ENCODE measurements at places on chromosomes 6 and 20. TPM values are rescaled to one million over a fixed set of nuclear protein-coding genes. Genes with fewer than 3 reads are reported as not detected.
A peak's percentile ranks its signal among the peaks of the same experiment; 100 is the strongest.

Gene BTNL2
- total RNA-seq: not detected

Gene HLA-DQB2
- total RNA-seq: not detected

Gene SLC13A3
- total RNA-seq: not detected

GRCh38 chr20:52809003-52809402 is 163.2 kb upstream of the TSHZ2 start:
- no peak for DNase-seq

GRCh38 chr6:16236631-16237199 is 1.7 kb upstream of the GMPR start:
- peak; percentile 38 for DNase-seq

DNA sequence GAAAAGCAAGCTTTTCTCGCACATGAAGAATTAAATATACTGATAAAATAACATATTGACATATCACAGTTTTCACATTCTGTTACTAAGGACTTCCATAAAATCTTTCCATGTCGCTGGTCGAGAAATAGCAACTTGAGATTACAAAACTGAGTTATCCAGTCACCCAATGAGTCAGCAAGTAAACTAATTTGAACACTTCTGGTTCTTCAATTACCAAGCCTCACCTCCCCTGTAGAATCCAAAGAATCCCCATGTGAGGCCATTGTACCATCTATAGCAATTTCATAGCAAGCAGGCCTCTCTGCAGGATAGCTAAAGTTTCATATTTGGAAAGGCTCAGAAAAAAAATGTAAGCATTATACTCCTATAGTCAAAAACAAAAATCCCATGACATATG is 87.3 kb downstream of the PKHD1 start:
- DNase-seq: peak; percentile 56

DNA sequence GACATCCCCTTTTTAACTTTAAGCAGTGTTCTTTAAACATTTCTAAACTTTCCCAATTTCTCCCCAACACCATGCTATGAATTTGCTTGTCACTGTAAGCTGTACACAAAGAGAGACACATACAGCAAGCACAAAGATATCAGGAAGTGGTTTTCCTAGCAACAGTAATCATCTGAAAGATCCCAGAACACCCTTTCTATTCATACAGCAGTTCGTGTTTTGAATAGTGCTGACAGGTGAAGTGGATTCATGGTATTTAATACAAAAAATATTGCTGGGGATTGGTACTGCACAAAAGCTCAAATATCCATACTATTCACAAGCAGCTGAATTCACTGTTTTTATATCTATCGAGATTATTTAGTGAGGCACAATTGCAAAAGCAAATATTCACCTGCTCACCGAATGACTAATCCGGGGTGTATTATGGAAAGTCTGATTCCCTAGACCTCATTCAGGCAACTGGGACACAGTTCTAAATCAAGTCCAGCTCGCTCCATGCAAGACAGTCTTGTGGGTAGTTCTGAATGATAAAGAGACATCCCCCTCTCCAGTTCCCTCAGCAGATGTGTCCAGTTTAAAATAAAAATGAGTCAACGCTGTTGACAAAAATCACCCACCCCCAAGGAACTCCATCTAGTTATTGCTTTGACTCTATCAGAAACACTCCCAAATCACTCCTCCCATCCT is 107.1 kb upstream of the TSHZ2 start:
- DNase-seq: no peak

DNA sequence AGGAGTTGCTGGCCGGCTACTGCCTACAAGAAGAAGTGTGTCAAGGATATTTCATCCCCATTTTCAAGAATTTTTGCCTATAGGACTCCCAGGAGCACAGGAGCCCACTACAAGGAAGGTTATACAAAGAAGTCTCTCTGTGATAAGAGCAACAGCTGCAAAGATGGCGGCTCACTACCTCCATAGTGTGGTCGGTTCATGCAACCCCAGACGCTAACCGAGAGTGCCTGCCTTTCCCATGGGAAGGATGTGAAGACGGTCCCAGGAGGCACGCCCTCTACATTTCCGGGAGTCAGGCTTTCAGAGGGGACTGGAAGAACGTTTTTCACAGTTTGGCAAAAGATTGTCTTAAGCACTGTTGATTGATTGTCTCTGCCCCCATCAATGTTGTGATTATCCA is 816.3 kb downstream of the QKI start:
- no peak for DNase-seq

GRCh38 chr6:95687839-95688238 is 110.5 kb downstream of the MANEA start:
- no peak for DNase-seq
